ENCODE measurements at places on chromosomes 2 and 18.

DNA sequence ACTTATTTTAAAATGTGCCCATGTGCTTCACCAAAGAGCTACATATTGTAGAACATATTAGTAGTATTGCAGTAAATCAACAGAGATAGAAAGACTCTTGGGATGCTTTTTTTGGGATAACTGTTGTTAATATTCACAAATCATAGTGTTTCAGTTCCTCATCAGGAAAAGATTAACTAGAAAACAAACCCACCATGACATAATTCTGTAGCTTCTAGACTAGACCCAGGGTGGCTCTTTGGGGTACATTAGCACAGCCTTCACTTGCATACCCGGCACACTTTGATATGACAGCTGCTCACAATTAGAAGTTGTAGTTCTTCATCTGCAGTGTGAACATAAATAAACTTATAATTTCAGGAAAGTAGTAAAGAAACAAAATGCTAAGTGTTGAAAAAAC lies 154.2 kb downstream of the ATP9B start:
- DNase-seq, result no peak

DNA sequence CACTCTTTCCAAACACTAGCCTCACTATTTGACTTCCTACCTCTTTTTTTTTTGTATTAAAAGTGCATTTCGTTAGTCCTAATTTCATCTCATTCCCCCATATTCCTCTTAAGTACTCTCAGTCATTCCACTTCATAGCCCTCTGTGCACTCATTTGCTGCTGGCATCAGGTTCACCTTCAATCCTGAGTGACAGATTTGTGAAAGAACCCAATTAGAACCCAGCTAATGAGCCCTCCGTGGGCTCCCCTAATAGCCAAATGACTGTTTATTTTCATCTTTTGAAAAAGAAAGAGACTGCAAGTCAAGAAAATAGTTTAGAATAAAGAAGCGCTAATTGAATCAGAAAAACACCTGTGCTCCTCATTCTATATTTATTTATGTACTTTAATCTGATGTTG lies 512.1 kb upstream of the LRATD1 start:
- no peak for DNase-seq

GRCh38 chr2:67877301-67877700 lies 185.5 kb downstream of the C1D start:
- DNase-seq, result no peak

DNA sequence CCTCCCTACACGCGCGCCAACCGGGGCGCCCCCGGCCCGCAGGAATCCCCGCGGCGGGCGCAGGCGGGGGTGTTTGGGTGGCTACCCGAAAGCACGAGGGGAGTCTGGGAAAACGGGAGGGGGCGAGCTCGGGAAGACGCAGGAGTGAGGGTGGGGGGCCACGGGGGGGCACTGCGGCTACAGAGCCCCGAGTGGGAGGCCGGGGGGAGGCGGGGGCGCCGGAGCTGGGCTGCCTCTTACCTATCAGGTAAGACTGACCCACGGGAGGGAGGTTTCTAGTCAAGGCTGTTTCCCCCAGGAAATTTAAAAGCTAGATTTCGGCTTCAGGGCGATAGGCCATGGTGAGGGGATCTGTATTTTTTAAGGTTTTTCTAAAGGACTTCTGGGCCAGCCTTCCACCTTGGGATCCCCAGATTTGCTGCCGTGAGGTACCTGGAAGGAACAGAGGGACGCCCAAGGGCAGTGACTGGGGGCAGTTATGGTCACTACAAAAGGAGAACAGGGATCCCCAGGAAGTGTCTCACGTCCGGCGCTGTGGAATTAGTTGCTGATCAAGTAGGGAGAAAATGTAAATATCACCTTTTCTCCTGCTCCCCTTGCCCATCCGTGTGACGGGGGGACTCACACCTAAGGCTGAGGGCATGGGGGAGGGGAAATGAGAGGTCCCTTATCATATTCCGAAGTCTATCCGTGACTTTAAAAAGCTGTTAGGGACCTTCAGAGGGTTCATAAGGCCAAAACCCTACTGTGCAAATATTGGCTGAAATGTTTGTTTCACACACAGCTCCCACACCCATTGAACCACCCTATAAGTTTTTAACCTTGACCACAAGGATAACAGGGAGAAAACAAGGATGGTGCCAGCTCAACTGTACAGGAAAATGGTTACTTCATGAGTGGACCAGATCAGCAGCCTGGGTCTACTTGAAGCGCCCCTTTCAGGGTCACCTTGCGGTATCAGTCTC lies 638 bp upstream of the IRS1 start:
- DNase-seq, result no peak
